NCI-H1436 (cell line): ENCODE measurements at places on chromosomes 2 and 18.

DNA sequence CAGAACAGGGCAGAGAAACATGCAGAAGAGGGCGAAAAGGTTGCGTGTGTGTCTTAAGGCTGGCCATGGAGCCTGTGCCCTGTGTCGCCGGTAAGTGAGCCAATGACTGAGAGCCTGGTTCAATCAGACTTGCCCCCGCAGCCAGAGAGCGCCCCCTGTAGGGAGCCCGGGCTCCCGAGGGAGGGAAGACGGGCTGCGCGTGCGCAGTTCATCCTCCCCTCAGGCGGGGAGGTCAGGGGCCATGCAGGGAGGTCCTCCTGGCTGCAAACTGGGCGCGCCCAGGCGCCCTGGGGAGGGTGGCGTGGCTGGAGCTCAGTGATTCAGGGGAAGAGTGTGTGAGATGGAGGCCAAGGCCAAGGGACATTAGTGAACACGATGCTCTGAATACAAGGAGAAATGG is 276.6 kb downstream of the PHLPP1 start:
- DNase-seq, result no peak

- peak; percentile 71 for DNase-seq
Measured at GRCh38 chr2:216539791-216540241, 41.2 kb downstream of the RPL37A start.

- no peak for DNase-seq
Measured at GRCh38 chr2:218981881-218982585, 3.0 kb downstream of the FEV start.

GRCh38 chr2:216833061-216833460 is 26.8 kb downstream of the TNP1 start:
- DNase-seq, result no peak

- no peak for DNase-seq
Measured at GRCh38 chr2:230929381-230930148, 4.5 kb upstream of the GPR55 start.

GRCh38 chr2:74538881-74539339 is 9.2 kb downstream of the HTRA2 start:
- DNase-seq, result no peak

DNA sequence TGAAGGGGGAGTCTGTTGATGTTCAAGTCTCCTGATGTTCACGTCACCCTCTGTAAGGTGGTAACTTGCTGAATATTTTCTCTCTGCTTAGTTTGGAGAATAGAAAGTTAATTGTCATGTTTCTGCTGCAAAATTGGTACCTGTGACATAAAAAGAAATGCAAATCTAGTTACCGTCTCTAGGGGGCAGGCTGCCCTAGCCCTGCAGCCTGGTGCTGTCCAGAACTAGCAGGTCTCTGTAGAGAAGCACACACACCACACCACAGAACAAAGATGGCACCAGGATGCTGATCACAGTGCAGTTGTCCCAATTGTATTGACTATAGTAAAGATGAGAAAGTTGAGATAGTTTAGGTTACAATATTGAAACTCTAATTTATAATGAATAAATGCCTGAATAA is 47.0 kb downstream of the SLC9A4 start:
- no peak for DNase-seq

- DNase-seq, result no peak
Measured at GRCh38 chr2:48439102-48439501, 90.9 kb upstream of the STON1 start.

GRCh38 chr2:86806059-86806857 is 15.5 kb upstream of the CD8A start:
- no peak for DNase-seq

GRCh38 chr18:5061785-5062184 is 135.3 kb downstream of the AKAIN1 start:
- DNase-seq, result no peak

DNA sequence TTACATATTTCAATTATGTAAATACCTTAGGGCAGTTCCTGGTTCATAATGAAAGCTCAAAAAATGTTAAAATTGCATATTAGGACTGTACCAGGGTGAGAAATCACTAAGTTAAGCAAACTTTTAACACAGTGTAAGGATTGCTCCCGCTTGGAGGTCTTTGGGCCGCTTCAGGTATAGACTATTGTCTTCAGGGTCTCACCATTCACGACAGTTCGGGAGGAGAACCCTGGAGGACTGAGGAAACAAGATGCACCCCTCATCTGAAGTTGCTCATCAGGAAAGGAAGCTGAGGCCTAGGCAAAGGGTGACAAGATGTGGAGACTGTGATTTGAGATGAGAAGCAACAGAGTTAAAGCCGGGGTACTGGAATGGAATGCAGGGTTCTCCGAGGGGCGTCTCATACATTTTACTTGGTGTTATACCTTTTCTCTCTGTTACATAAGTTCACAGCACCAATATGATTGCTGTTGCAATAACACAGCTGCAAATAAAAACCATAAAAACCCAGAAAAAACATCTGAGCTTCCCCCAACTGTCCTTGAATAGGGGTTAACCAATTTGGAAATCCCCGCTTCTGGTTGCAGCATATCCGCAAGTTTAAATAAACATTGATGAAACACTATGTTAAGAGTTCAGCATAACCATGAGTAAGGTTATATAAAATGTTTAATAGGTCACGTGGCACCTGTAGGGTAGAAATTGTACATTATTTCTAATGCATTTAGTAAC is 40.1 kb downstream of the FBXO48 start:
- DNase-seq, result no peak

DNA sequence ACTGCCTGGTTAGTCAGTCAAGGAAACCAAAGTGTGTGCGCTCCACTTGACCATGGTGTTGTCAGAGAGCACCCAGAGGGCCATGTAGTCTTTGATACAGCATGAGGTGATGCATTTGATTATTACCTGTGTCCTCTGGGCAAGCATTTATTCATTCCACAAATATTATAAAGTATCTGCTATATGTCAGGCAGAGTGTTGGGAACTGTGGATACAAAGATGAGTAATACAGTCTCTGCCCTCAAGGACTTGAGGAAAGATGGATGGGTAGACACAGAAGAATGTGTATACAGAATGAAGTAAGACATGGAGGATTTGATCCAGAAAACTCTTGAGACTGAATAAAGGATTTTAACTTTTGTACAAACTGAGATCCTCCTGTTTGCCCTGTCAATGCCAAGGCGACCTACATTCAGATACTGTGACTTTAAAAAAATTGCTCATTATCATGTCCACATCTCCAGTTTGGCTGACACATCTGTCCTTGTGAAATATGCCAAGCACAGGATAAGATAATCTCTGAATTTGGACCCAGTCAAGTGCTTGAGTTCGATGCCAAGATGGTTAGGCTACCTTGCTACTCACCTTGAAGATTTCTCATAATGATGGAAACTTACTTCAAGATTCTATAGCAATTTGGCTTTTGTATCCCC is 50.8 kb downstream of the ACYP2 start:
- DNase-seq, result no peak

DNA sequence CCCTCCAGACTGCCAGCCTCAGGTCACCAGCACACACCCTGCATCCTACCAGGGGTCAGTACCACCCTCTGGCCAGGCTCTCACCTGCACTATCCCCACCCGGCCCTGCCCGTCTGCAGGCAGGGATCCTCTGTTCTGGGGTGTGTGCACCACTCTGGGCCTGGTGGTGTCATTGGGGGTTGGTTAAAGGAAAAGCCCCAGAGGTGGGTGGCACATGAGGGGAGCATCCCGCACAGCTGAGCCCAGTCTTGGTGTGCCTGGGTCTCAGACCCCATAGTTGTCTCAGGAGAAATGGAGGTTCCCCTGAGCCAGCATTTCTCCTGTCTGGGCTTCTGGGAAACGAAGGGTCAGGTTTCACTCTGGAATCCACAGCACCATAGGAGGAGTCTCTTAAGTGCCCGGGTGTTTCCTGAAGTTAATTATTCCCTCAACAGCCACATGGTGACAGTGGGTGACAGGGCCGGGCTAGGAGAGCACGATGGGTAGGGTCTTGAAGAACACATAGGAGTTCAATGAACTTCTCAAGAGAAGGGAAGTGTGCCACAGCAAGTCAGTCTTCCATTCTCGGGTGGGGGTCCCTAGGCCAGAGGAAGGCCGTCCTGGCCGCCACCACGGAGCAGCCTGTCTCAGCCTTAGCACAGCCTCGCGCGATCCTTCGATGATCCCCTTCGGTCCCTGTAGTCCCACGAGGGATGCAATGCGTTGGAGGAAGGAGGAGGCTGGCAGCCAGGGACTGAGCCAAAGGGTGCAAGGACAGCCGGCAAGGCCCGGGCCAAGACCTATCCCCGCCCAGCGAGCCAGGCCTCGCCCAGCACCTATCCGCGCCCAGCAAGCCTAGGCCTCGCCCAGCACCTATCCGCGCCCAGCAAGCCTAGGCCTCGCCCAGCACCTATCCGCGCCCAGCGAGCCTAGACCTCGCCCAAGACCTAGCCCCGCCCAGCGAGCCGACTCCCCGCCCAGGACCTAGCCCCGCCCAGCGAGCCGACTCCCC is 1.1 kb upstream of the FARP2 start:
- DNase-seq, result peak; percentile 75

DNA sequence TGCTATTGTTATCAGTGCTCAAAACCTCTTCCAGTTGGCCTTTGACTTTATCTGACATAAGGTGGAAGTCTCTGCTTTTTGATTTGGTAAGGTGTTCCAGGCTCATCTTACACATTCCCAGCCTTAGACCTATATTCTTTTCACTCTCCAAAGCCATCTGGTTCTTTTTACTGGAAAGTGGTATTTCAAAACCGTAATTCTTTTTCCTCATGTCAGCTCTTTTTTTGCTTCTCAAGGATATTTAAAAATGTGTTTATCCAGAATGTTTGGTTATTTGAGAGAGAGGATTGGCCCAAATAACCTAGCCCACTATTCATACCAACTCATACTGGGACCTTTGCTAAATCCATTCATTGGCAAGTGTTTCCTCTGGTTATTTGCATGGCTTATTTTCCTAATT is 411.2 kb upstream of the PIK3C3 start:
- DNase-seq, result no peak

DNA sequence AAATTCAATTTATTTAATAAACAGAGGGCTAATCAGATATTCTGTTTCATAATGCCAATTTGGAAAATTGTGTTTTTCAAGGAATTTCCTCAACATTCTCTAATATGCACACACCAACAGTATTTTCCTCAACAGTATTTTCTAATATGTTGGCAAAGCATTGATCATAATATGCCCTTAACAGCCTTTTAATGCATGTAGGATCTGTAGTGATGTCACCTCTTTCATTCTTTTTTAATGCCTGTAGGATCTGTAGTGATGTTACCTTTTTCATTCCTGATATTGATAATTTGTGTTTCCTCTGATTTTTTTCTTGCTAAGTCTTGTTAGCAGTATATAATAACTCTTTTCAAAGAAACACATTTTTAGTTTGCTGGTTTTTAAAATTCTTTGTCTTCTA is 15.9 kb downstream of the VWA3B start:
- no peak for DNase-seq

DNA sequence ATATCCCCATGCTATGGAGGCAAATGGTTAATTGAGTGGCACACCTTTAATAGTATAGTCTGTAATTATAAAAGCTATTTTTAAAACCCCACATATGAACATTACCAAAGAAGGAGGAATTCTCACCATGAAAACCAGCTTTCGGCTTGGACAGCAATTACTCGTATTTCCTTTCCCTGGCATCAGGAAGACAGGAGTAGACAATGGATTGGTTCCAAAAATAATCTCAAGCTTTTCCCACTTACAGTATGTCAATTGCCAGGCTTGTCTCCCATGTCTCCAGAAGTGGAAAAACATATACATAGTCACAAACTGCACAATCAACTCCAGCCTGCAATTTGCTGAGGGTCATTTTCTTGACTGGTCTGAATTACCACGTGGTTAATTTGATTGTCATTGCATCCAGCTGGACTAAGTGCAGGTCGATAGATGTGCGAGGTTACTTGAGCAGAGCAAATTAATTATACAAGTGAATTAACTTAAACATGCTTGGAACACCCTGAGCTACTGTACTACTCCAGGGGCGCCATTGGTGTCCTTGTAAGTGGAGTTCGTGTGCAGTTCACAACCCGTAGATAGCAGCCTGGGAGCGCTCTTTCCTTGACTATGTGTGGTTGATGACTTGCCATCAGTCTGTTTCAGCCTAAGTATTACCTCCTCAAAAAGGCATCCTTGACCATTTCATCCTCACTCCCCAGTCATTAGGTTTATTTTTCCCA is 124.3 kb upstream of the PELI1 start:
- DNase-seq, result no peak

GRCh38 chr2:176643646-176644045 is 374.4 kb downstream of the MTX2 start:
- DNase-seq, result no peak

GRCh38 chr18:79546781-79547272 is 132.8 kb upstream of the CTDP1 start:
- no peak for DNase-seq

DNA sequence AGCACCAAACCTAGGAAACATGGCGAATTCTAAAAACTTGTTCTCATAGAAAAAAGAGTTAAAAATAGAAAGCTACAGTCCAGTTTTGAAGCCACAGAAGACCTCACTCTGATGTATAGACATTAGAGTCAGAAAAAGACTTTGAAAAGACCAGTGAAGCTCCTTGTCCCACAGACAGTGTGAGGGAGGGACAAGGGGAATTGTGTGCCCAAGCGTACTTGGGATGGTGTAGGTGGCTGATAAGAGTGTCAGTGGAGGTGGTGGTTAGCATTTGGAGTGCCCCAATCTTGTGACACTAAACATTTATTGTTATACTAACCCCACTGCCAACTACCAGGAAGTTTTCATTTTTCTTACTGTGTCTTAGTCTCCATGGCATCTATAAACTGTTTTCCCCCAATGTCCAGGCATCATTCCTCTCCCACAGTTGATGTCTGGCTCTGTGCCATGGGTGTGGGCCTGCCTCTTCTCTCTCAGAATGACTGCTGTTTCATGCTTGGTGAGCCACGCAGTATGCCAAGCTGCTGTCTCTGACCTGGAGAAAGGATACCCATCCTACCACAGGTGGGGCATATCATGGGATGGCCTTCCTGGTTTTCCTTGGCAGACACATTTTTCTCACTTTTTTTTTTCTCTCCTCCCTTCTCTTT is 161.4 kb downstream of the RPIA start:
- DNase-seq, result no peak

DNA sequence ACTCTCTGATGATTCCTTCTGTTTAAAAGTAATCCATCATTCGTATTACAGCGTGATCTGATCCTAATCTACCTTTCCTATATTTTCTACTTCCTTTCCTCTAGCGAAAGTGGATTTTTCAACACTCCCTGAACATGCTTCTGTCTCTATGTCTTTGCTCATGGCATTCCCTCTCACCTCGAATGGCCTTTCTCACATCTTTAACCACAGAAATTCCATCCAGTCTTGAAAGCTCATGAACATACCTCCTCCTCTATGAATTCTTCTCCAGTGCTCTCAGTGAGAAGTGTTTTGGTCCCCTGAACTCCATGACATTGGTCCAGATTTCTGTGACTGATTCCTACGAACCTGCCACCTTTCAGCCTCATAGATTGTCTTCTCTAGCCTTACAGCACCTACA is 323.2 kb downstream of the RAD51AP2 start:
- no peak for DNase-seq

DNA sequence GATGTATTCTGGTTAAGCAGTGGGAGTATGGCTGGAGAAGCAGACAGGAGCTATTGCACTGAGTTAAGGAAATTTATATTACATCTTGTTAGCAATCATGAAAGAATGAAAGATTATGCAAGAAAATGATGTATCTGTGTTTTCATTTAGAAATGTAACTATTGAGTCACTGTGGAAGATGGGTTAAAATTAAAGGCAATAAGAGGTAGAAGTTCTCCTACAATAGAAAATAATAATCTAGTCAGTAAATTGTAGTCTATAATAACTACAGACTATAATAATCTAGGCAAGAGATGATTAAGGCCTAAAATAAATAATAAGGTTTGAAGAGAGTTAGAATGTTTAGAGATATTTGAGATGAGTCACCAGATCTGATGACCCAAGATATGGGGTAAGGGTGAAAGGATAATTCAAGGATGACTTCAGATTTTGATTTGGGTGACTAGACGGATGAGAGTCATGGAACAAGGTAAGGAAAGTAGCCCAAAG is 371.9 kb upstream of the KCNH7 start:
- no peak for DNase-seq
